COR-L47 (cell line): ENCODE measurements at places on chromosomes 7 and 10.

GRCh38 chr10:25026463-25026862, 10.1 kb downstream of the THNSL1 start:
- no peak for DNase-seq

- DNase-seq: no peak
Observed at GRCh38 chr7:50534690-50535290, 30.4 kb downstream of the DDC start.

GRCh38 chr10:125076891-125077541, 83.3 kb downstream of the CTBP2 start:
- DNase-seq: no peak

DNA sequence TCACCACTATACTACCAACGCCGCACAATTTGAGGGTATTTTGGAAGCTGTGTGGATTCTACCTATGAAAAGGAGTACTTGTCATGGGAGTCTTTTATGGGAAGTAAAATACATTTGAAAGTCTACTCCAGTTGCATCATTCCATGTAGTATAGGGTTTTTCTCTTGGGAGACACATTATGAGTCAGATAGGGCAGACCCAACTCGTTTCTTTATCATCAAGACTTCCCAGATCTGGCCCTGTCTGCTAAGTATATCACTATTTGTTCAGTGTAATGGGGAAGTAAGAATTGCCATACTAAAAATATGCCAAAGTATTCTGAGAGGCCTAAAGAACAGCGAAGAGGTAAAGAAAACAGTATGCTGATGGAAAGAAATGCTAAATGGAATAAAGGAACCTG, 144.2 kb downstream of the SPAG6 start:
- no peak for DNase-seq

GRCh38 chr7:129739427-129739826, 127.9 kb downstream of the NRF1 start:
- no peak for DNase-seq
